ENCODE measurements at places on chromosomes 2 and 18.

GRCh38 chr2:70688427-70688826, 79.6 kb downstream of the ADD2 start:
- no peak for DNase-seq

GRCh38 chr2:101253013-101253702, 472 bp downstream of the CNOT11 start:
- peak; percentile 67 for DNase-seq

GRCh38 chr2:187187519-187187918, 260.5 kb downstream of the CALCRL start:
- DNase-seq: no peak

GRCh38 chr2:238476258-238476657, 49.5 kb downstream of the ASB1 start:
- DNase-seq: no peak

GRCh38 chr2:17918789-17919188, 40.3 kb downstream of the KCNS3 start:
- DNase-seq: no peak

- DNase-seq: no peak
These were observed 47.6 kb downstream of the RALBP1 start for GRCh38 chr18:9522952-9523351.

- no peak for DNase-seq
These were observed 50.6 kb upstream of the YWHAQ start for GRCh38 chr2:9681427-9681817.

DNA sequence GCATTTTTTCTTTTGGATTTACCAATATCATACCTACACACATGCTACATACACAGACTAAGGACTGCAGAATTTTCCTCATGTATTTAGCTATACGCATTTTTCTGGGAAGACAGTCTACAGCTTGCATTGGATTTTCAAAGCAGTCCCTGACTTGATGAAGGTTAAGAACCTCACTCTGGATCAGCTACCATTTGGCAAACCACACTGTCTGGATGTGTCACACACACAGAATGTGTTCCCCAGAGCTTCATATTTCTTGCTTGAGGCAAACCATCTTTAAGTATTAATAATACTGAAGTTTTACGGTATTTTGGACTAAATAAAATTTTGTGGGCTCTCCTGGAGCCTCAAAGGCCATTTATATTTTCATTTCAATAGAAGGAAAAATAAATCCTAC, 102.3 kb downstream of the TCF4 start:
- DNase-seq: no peak

DNA sequence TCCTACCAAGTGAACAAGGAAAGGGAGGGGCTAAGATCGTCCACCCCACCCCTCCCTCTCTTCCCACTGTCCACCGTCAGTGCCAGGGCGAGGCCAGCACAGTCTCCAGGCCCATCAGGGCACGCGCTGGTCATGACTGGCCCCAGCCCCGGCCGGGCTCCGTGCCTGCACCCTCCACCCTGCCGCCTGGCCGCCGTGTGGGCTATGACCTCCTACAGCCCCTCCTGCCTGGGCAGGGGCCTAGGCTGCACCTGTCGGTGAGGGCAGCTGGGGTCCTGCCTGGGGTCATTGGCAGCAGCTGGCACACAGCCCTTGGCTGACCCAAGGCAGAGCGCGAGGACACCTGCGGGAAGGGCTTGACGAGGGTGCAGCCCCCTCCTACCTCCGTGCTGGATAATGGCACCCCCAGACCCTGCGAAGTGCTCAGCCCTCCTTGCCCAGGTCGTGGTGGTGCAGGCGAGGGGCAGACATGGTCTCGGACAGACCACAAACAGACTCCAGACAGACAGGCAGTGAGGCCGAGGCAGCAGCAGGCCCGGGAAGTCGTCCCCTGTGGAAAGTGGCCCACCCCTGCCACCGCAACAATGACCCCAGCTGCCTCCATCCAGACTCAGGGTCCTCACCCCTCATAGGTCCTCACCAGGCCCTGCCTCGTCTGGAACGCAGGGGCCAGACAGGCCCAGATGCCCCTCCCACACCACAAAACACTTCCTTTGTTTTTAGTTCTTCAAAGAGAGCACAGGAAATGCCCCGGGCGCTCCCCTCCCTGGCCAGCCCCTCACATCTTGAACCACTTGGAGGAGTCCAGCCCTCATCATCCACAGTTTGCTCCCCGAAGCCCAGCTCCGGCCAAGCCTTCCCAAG, 43.1 kb upstream of the GPC1 start:
- DNase-seq: no peak

DNA sequence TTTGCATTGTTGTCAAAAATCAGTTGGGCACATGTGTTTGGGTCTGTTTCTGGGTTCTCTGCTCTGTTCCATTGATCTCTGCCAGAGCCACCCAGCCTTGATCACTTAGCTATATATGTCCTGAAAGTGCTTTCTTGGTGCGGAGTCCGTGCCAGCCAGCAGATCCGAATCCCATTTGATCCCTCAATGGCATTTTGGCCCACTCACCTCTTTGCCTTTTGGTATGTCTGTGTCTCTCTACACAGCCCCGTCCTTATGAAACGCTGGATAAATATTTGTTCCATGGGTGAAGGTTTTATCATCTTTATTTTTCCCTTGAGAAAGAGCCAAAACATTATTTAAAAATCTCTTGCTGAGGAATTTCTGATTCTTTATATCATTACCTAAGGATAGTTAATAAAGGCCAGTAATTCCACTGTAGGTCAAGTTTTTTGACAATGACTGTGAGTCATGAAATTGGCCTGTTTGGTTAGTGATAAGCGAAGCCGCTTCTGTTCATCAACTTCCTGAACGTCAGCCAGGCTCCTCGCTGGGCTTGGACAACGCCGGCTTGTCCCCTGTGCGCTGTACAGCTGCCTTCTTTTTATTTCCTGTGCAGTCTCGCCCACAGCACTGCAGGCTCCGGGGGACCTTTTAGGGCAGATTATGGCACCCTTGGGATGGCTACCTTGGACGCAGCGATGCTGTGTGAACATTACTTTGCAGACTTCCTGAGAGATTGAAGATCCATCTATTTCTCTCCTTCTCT, 24.9 kb downstream of the MTCL1 start:
- peak; percentile 89 for DNase-seq

DNA sequence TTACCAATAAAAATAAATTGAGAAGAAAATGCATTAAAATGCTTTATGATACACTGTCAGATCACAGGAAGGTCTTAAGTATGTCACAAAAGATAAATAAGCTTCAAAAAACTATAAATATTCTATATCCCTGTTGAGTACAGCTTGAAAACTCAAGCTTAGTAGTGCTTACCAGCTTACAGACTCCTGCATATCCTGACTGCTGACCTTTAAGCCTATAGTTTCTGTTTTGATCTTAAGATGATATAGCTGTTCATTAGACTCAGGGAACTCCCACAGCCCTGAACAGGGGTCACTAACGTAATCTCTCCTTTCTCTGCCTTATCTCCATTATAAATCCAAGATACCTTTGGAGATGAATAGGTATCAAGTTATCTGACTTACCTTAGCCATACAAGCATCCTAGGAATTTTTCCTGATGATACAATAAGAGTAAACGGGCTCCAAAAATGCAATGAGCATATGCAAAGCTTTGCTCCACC, 93.7 kb upstream of the RBBP8 start:
- no peak for DNase-seq

DNA sequence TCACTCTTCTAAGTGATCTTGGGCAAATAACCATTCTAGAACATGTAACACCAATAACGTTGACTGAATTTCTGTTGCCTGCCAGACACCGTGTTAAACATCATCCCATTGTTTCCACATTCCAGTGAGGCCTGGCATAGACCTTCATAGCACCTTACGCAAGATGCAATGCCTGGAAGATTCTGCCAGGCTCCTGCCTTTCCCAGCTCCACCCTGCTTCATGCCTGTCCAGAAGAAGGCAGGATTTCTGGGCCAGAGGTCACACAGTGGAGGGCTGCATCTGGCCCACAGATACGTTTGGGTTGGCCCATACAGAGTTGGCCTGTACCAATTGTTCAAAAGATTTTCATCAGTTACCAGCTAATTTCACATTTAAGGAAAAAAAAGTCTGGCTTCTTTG, 46.3 kb downstream of the EN1 start:
- DNase-seq: no peak

GRCh38 chr2:172462849-172463381, 35.5 kb downstream of the ITGA6 start:
- DNase-seq: peak; percentile 87

GRCh38 chr2:180161415-180161814, 154.3 kb upstream of the CWC22 start:
- no peak for DNase-seq

- no peak for DNase-seq
These were observed 29.4 kb downstream of the ASAP2 start for GRCh38 chr2:9236045-9236344.

- DNase-seq: no peak
These were observed 285.0 kb downstream of the GULP1 start for GRCh38 chr2:188576651-188577050.

DNA sequence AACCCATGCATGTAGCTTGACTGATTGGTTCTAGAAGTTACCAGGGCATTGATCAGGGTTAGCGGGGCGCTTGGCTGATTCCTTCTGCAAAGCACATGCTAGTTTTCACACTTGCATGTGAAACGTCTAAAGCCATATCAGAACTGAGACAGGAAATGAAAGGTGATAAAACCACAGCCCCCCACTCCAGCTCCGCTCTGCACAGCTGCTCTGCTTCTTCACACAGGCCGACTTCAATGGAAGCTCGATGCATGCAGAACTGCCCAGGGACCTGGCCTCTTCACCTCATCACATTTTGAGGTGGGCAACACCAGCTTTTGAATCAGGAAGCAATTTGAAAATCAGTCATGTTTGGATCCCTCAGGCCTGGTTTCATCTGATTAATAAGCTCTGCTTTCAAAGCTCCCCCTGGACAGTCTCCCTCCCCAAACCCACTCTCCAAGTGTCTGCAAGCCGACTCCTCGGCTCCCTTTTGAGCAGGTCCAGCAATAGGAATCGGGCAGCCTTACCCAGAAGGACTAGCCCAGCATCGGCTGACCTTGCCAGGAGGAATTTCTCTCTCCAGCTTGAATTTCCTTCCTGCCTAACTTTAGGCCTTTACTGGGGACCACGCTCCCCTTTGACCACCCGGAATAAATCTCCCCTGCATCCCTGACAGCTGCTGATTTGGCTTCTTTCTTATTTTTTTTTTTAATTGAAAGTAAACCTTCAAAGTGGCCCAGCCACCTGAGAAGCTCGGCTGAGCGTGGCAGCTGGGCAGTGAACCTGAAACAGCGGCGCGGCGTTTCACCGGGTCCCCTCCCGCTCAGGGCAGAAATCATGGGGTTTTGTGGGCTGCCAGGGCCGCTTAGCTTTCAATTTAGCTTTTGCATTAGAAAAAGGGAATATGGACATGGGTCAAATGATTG, 31.7 kb downstream of the HRH4 start:
- no peak for DNase-seq
